ENCODE measurements at places on chromosomes 16 and 17.

GRCh38 chr17:56185491-56186221, 32.4 kb downstream of the ANKFN1 start:
- no peak for DNase-seq

- no peak for DNase-seq
Observed at GRCh38 chr17:42421507-42422338, 1.3 kb downstream of the CAVIN1 start.

- no peak for DNase-seq
Observed at GRCh38 chr17:48755356-48755755, 26.8 kb upstream of the HOXB13 start.

DNA sequence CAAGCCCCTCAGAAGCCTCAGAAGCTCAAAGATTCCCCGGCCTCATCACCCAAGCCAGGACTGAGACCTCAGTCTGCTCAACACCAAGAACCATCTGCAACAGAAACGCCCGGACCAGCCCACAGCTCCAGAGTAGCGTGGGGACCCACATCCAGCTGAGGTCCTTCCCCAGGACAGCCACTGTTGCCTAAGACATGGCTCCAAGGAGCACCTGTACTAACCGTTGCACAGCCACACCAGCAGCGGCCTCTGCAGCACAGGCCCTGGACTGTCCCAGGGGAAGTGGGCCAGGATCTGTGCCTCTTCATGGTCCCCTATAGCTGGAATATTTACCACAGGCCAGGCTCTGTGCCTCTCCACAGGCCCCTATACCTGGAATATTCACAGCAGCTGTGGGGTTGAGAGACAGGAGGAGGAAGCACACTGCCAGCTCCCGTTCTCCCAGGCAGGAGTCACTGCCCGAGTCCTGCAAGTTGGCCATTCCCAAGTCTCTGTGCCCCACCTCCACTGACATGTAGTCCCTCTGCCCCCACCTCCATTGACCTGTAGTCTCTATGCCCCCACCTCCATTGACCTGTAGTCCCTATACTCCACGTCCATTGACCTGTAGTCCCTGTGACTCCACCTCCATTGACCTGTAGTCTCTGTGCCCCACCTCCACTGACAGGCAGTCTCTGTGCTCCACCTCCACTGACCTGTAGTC, 38.5 kb downstream of the RPH3AL start:
- DNase-seq, result no peak

- no peak for DNase-seq
Observed at GRCh38 chr17:61248399-61248798, 151.2 kb upstream of the TBX2 start.

- DNase-seq, result no peak
Observed at GRCh38 chr16:1193143-1193824, 31.8 kb downstream of the TPSG1 start.
